ENCODE measurements at places on chromosomes 4 and X. TPM values are rescaled to one million over a fixed set of nuclear protein-coding genes. Genes with fewer than 3 reads are reported as not detected.

DNA sequence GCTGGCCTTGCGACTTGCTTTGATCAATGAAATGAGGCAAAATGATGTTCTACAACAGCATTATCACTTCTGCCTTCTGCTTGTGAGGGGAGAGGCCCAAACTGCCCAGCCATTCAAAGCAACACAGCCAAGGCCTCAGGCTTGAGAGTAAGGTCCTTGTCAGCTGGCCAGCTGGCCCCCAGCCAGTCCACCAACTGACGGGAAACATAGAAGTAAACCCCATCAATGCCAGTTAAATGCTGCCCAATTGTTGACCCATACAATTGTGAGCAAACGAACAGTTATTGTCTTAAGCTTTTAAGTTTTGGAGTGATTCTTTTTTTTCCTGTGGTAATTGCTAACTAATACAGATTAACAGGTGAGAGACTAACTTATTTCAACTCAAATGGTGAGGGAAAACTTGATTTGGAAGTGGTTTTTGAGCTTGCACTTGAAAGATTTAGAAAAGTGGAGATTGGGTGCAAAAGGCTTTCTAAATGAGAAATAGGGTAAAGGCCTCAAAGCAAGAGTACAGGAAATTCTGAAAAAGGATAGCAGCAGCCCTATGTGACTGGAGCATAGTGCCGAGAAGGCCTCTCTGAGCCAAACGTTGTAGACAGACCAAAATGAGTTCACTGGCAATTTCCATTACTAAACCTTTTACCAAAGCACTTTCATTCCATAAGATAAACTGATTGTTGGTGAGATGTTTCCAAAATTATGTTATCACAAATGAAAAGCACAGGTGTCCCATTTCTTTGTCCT lies 66.9 kb downstream of the ARHGEF38 start:
- no peak overlapping the region for H3K27ac ChIP-seq
- no peaks in the 10 kb centered on the region for H3K27me3 ChIP-seq
- H3K4me3 ChIP-seq, result no peak overlapping the region
- no peak for DNase-seq
- no peaks in the 10 kb centered on the region for H3K4me1 ChIP-seq
- no peaks in the 10 kb centered on the region for H3K36me3 ChIP-seq

GRCh38 chrX:10656214-10656613 lies 35.8 kb upstream of the MID1 start:
- no peaks in the 10 kb centered on the region for H3K36me3 ChIP-seq
- no peak overlapping the region for H3K4me3 ChIP-seq
- DNase-seq, result no peak
- H3K4me1 ChIP-seq, result no peaks in the 10 kb centered on the region

- H3K4me3 ChIP-seq, result no peak overlapping the region
- no peaks in the 10 kb centered on the region for H3K4me1 ChIP-seq
- no peaks in the 10 kb centered on the region for H3K36me3 ChIP-seq
- H3K27ac ChIP-seq, result no peak overlapping the region
- no peak for DNase-seq
These were observed 118.1 kb downstream of the SORCS2 start for GRCh38 chr4:7310451-7310850.

Gene HSFX1
- polyA plus RNA-seq, result not detected

Gene G6PD
- 10.7 TPM for polyA plus RNA-seq

All from CD14-positive monocyte (primary cell).